Right cardiac atrium (tissue), 5 donors: ENCODE measurements at places on chromosomes 4 and X. TPM values are rescaled to one million over a fixed set of nuclear protein-coding genes. Genes with fewer than 3 reads are reported as not detected.

The TFE3 gene
- 26.4 TPM for total RNA-seq

The SCML1 gene
- total RNA-seq, result 8.3 TPM

The SLC34A2 gene
- total RNA-seq, result not detected

The ADGRG4 gene
- total RNA-seq, result not detected

The STOX2 gene
- 17.0 TPM for total RNA-seq

The FRMD7 gene
- not detected for total RNA-seq

The DMRTC1 gene
- total RNA-seq, result 0.26 TPM

The EREG gene
- 0.26 TPM for total RNA-seq

The EGF gene
- total RNA-seq, result 17.8 TPM

The RAI2 gene
- 33.2 TPM for total RNA-seq

The DGAT2L6 gene
- not detected for total RNA-seq

The CASP3 gene
- total RNA-seq, result 9.8 TPM

The RAB9B gene
- total RNA-seq, result 28.3 TPM

The USP26 gene
- total RNA-seq, result not detected

The GLRA3 gene
- total RNA-seq, result not detected

The AWAT2 gene
- not detected for total RNA-seq

The FGFBP2 gene
- 4.0 TPM for total RNA-seq

The CT47B1 gene
- not detected for total RNA-seq

The SPRY1 gene
- total RNA-seq, result 58.0 TPM

The NSG1 gene
- total RNA-seq, result 7.4 TPM

The BEX5 gene
- total RNA-seq, result 1.2 TPM

The MAGEA2 gene
- not detected for total RNA-seq

The OCRL gene
- total RNA-seq, result 14.3 TPM

The RHOXF1 gene
- total RNA-seq, result not detected

The GAGE1 gene
- not detected for total RNA-seq

The EDA2R gene
- total RNA-seq, result 0.43 TPM

The CORIN gene
- 225 TPM for total RNA-seq

The TMEM131L gene
- total RNA-seq, result 12.5 TPM

The SSX3 gene
- not detected for total RNA-seq

The FGB gene
- not detected for total RNA-seq

The HELT gene
- not detected for total RNA-seq

The RNF150 gene
- total RNA-seq, result 32.8 TPM

The HDX gene
- total RNA-seq, result 6.7 TPM

The ODAPH gene
- not detected for total RNA-seq

The CCKAR gene
- total RNA-seq, result not detected

The NR3C2 gene
- 19.8 TPM for total RNA-seq

The MAGEA1 gene
- total RNA-seq, result not detected

The KIAA1210 gene
- total RNA-seq, result not detected

The PRR32 gene
- total RNA-seq, result 1.4 TPM

The CCNG2 gene
- 15.4 TPM for total RNA-seq
